B cell (primary cell): ENCODE measurements at places on chromosomes 12 and 14. TPM values are rescaled to one million over a fixed set of nuclear protein-coding genes. Genes with fewer than 3 reads are reported as not detected.

KRT73 gene
- total RNA-seq: not detected in 2 replicates

ACTR10 gene
- 34.1 and 40.6 TPM in 2 replicates for total RNA-seq

- no peaks in the 10 kb centered on the region for H3K4me1 ChIP-seq
- H3K4me3 ChIP-seq: no peak overlapping the region
- no peaks in the 10 kb centered on the region for H3K36me3 ChIP-seq
- peaks cover 2% of the 10 kb centered on the region for H3K27me3 ChIP-seq
Observed at GRCh38 chr14:63273129-63273528, 45.6 kb downstream of the GPHB5 start.

DNA sequence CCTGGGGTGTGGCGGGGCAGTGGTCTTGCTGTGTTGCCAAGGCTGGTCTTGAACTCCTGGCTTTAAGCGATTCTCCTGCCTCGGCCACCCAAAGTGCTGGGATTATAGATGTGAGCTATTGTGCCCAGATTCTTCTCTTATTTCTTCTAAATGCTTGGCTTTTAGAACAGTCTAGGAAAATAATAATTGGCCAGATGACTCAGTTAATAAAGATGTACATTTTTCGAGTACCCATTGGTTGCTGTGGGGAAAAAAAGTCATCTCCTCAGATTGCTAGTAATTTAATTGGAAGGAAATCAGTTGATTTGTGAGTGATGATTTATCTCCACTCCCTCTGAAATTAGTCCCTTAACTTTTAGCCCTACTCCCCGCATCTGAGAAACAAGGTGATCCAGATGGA is 45.5 kb downstream of the CHST11 start:
- no peak overlapping the region for H3K27ac ChIP-seq
- peaks cover 6% of the 10 kb centered on the region for H3K36me3 ChIP-seq

GRCh38 chr12:52090291-52090690 is 10.8 kb downstream of the SMIM41 start:
- H3K27ac ChIP-seq: no peak overlapping the region
- no peak for DNase-seq
- H3K4me1 ChIP-seq: peaks cover 13% of the 10 kb centered on the region
- H3K4me3 ChIP-seq: no peak overlapping the region
